Stimulated activated CD4-positive, alpha-beta T cell treated with anti-CD3 and anti-CD28 coated beads, TNF-alpha, amount 100 ng/mL, for 4 hours (primary cell): ENCODE measurements at places on chromosomes 5 and 9.

DNA sequence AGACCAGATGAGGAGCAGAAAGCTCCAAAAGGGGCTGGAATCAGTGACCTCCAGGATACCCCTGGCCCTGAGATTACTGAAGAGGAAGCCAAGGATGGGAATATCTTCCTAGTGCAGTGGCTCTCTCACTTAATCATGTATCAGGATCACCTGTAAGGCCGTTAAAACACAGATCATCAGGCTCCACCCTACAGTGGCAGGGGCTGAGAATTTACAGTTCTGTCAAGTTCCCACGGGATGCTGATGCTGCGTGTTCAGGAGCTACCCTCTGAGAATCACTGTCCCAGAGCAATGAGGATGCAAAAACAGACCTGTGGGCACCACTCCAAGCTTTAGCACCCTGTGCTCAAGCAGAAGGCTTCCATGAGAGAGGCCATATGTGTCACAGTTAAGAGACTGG is 291.9 kb downstream of the ASTN2 start:
- DNase-seq, result no peak

- DNase-seq, result no peak
These were observed 527.3 kb downstream of the MTRR start for GRCh38 chr5:8396246-8396645.

DNA sequence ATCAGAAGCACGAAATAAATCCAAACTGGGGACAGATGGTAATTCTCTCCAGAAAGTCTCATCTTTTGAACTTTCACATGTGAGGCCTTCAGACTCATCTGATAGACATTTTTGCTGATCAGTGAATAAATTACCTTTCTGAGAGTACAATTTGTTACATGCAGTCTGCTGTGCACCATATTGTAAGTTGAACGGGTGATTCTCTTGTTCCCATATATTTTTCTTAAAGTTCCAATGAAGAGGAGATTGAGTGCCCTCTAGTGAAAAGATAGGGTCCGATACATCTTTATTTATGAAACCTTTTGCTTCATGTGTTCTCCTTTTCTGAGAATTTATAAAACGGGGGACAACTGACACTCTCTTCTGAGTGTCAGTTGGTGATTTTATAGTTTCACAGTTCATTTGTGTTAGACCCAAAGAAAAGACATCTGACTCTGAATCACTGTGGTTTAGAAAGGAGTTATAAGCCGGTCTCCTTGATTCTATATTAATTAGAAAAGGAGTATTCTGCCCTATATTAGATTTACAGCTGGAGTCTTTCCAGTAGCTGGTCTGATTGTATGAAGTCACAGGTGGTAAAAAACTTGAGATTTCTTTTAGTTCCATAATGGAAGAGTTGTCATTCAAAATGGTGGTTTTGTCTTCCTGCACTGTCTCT is 30.4 kb downstream of the GNG10 start:
- no peak for DNase-seq

DNA sequence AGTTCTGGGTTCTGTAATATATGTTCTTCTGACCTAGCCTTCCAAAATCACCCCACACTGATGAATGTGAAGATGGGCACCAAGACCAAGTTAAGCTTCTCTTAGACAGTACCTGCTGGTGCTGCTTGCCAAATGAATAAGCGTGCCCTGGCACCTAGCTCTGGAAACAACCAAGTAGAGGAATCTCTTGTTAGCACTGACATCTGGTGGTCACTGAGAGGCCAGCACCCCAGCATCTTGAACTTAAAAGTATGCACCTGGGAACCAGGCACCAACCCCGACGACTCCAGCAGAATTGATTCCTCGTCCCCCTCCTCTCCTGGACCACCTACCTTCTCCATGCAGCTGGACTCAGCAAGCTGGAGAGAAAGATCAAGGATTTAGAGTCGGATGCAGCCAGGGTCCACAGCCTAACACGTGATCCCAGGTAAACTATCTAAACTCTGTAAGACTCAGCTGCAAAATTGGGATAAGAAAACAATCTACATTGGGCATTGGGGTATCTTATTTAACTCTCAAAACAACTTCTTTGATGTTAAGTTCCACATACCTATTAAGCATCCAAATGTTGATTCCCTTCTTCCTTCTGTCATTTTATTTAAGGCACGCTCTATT is 89.8 kb downstream of the SLC1A3 start:
- no peak for DNase-seq

- DNase-seq, result no peak
These were observed 54.5 kb upstream of the IL17B start for GRCh38 chr5:149433524-149434131.

DNA sequence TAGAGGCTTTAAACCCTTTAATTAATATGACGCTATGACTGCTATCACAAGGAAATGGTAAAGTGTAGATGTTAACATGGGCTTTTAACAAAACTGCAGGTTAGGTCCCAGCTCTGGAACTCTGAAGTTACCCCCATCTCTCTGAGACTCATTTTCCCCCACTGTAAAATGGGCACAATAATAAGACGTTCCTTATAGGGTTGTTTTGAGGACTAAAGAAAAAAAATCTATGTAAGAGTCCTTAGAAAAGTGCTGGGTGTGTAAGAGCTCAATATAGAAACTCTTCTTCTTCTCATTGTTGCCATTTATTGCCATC is 45.8 kb upstream of the STK32A start:
- DNase-seq, result no peak

- no peak for DNase-seq
These were observed 167.0 kb upstream of the ZNF618 start for GRCh38 chr9:113708821-113709713.

GRCh38 chr5:35246411-35246810 is 16.1 kb upstream of the PRLR start:
- no peak for DNase-seq

DNA sequence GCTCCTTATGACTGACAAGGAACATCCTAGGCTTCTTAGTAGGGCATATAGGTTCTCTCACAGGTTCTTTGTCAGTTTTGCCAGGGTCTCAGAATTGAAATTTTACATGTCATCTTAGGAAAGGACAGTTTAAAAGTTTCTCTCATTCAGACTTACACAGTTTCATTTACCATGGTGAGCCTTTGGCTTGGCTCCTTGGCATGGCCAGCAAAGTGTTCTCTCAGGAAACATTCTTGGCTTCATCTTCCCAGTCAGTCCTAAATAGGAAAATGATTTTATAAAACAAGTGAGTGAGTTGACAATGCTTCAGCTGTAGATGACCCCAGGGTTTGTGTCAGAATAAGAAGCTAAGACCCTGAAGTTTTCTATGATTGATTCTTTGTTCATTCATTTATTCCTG is 191.6 kb downstream of the PCSK5 start:
- DNase-seq, result no peak

DNA sequence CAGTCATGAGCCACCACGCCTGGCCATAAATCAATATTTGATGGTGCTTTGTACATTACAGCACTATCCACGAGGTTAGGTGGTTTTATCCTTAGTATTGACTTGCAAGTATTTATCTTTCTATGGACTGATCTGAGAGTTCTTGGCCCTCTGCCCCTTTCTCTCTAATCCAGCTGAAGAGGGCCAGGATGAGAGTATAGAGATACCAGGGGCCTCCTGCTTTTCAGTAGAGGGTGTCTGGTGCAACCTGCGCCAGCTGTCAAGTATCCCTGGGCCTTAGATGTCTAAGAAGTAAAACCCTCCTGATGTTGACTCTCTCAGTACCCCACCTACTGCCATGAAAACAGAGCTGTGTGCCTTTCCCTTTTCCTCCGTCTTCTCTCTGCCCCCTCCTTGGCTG is 153.4 kb downstream of the SLIT3 start:
- DNase-seq, result no peak

DNA sequence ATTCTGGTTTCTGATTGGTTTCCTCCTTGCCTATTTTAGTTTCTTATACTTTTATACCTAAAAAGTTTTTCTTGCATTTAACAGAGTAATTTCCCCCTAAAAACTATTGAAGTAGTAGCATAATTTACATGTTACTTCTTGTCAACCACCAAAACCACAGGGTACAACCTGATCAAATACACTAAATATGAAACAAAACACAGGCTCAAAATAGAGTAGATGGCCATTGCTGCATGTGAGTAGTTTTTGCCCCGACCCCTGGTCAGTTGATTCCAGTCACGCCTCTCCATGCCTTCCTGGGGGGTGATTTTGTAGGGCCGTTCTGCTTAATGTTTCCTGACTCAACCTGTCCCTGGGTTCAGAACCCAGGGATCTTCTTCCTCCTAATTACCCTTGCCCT is 101.8 kb downstream of the TLE4 start:
- DNase-seq, result no peak

DNA sequence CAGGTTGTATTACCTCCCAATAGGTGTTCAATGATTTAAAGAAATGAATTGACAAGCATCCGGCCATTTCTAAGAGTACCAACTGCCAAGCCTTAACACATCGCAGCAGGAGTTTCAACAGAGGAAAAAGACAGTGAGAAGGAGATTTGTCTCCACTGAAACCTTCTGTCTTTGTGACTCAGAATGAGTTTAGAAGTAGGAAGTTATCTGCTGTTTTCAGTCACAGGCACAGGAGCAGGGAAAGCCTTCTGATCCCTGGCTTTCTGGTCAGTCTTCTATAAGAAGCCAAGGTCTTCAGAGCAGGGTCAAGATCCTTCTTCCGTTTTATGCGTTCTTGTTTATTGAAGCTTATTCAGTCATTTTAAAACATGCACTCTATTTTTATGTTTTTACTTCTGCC is 390.7 kb upstream of the PCSK5 start:
- DNase-seq, result no peak

DNA sequence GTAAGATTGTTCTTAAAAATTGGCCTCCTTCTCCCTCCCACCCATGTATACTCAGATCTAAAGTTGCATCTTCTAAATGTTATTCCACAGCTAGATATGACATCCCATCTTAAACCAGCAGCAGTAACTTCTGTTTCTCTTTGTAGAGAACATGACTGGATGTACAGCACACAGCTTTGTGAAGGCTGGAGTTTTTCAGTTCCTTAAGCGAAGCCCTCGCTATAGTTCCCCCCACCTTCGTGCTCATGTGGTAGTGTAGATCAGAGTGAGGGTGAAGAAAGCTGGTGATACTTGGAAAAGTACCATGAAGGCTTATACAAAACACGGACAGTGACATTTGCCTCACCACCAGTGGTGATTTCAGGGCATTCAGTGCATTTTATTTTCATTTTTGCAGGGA is 137.5 kb downstream of the MAT2B start:
- no peak for DNase-seq

- no peak for DNase-seq
These were observed 72.1 kb upstream of the RASA1 start for GRCh38 chr5:87195616-87196015.

DNA sequence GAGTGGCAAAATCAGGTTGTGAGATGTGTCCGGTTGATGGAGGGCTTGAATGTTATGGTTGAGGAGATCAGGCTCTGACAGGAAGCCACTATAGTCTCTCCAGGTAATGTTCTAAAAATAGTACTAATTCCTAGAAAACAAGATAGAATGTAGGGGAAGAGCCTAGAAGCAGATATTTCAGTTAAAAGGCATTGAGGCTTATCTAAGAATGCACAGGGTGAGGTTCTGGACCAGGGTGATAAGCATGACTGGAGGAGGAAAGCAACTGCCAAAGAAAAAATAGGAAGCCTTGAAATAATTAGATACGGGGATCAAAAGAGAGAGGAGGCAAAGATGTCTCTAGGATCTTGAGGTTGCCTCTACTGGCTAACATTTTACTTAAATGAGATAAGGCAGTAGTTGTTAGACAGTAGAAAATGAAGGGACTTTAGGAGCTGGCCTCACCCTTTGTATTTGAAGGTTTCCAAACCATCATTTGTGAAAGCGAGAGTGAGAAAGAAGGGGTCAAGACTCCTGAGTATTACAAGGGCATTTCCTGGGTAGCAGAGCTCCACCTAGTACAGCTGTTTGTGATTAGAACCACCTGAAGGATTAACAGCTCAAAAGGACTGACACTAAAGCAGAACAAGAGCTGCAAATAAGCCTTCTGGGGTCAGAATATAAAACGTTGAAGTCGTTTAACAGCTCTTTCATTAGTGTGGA is 15.4 kb upstream of the ARL15 start:
- no peak for DNase-seq

DNA sequence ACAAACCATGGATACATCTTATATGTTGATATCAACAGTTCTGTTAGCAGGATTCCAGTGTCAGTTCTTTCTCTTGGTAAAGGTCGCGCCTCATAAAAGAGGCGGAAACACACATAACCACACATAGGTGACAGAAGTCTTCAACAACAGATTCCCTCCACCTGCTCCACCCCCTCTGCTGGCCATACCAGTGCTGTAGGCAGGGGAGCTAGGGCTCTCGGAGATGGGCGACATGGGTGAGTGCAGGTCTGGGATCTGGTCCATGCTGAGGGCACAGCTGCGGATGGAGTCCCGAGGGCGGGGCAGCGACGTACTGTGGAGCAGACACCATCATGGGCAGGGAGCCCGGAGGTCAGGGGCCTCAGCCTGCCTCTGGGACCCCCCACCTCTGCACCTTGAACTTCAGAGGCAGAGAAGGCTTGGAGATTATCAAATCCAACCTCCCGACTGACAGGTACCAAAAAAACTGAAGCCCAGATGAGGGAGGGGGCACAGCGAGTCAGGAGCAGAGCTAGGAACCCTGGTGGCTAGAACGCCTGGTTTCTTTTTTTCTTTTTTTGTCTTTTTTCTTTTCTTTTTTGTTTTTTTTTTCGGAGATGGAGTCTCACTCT is 12.0 kb upstream of the TOR2A start:
- DNase-seq, result no peak

DNA sequence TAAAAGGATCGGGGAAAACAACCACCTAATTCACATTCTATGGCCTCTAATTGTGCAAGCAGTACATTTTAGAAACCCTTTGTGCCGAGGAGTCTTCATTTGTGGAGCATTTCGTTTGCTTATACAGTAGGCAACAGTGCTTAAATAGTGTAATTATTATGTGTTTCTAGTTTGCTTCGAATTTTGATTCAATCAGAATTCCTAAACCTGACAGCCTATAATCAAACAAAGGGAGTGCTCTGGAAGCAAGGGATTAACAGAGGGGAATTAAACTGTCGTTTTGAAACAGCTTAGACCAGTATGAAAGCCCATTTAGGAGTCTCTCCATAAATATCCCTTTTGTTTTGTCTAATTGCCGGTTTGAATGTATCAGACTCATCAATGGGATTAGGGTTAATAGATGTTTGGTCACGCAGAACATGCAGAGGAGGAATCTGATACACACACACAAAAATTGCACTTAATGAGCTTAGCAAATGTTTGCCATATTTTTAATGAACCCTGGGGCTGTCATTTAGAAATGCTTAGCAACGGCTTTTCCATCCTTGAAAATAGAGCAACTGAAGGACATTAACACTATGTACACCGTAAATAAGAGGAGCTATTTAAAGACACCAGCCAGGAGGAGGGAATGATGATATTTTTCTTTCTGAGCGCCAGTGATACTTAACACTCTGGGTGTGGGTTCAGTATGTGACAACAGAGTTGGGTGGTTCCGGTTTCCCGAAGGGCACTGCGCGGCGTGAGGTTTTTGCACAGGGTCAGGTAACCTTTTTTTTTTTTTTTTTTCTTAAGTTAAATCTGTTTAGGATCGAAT is 404.7 kb downstream of the TLE4 start:
- no peak for DNase-seq

- DNase-seq, result no peak
These were observed 41.7 kb upstream of the IL17B start for GRCh38 chr5:149420545-149421371.

- DNase-seq, result no peak
These were observed 93.5 kb downstream of the GNA14 start for GRCh38 chr9:77554586-77555105.

- no peak for DNase-seq
These were observed 491.0 kb upstream of the CLINT1 start for GRCh38 chr5:158349987-158350386.
